Mesothelial cell of epicardium (in vitro differentiated cells): ENCODE measurements at places on chromosomes 1 and 21. TPM values are rescaled to one million over a fixed set of nuclear protein-coding genes. Genes with fewer than 3 reads are reported as not detected.

GRCh38 chr1:42178249-42178648 is 13.7 kb upstream of the GUCA2A start:
- peaks cover 7% of the 10 kb centered on the region for H3K36me3 ChIP-seq
- no peak overlapping the region for H3K4me3 ChIP-seq
- H3K4me1 ChIP-seq, result peaks cover 48% of the 10 kb centered on the region
- no peaks in the 10 kb centered on the region for H3K27me3 ChIP-seq

Gene NCAM2
- total RNA-seq, result 31.3 to 34.0 TPM (median 33.8 TPM) in 3 replicates

DNA sequence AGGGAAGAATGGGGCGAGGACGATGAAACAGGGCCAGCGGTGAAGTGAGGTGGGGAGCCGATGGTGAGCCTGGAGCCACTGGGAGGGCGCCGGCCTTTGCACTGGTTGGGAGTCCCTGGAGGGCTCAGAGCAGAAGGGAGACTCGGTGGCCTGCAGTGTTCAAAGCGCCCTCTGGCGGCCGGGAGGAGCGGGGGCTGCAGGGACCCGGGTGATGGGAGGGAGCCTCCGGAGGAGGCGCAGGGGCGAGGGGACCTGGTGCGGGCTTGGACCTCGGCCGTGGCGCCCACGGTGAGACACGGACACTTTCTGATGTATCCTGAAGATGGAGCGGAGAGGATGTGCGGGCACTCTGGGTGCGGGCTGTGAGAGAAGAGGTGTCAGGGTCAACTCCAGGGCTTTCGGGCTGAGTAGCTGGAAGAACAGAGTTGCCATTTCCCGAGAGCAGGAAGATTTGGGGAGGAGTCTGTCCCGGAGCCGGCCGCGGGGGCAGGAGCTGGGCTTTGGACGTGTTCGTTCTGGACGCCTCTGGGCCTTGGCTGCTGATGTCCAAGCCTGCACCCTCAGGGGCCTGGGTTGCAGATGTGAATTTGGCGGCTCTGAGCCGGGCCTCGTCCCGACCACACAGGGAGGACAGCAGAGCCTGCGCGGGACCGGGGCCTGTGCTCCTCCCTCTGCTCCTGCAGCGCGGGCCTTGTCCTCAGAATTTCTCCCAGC is 29.7 kb downstream of the HEYL start:
- peaks cover 11% of the 10 kb centered on the region for H3K27me3 ChIP-seq
- no peaks in the 10 kb centered on the region for H3K36me3 ChIP-seq
- peaks cover 3% of the 10 kb centered on the region for H3K4me1 ChIP-seq
- H3K27ac ChIP-seq, result no peak overlapping the region

Gene DIO1
- total RNA-seq, result not detected in 3 replicates

- peaks cover 2% of the 10 kb centered on the region for H3K4me1 ChIP-seq
- no peaks in the 10 kb centered on the region for H3K27me3 ChIP-seq
- no peak overlapping the region for H3K4me3 ChIP-seq
- peaks cover 35% of the 10 kb centered on the region for H3K36me3 ChIP-seq
- no peak overlapping the region for H3K27ac ChIP-seq
These were observed 33.6 kb downstream of the RPRD2 start for GRCh38 chr1:150397392-150398032.

Gene C1orf21
- 33.1 to 34.7 TPM (median 34.3 TPM) in 3 replicates for total RNA-seq

DNA sequence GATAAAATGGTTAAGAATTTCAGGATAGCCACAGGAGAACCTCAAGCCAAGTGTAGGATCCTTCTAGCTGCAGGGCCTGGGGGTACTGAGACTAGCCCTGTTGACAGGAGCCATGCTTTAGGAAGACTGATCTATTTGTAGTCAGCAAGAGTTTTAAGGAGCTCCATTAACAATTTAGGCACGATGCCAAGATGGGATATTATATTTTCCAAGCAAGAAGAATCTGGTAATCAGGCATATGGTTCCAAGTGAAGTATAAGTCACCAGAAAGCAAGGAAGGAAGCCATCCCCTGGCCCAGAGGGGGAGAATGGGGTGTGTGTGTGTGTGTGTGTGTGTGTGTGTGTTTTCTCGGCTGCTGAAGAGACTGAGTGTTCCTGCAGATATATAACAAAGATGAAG is 7.0 kb downstream of the IFNAR2 start:
- peaks cover 51% of the 10 kb centered on the region for H3K4me1 ChIP-seq
- no peaks in the 10 kb centered on the region for H3K27me3 ChIP-seq
- no peak overlapping the region for H3K4me3 ChIP-seq
- peaks cover 6% of the 10 kb centered on the region for H3K36me3 ChIP-seq
- DNase-seq, result no peak
- peak overlapping the region; percentile 8 for H3K27ac ChIP-seq

DNA sequence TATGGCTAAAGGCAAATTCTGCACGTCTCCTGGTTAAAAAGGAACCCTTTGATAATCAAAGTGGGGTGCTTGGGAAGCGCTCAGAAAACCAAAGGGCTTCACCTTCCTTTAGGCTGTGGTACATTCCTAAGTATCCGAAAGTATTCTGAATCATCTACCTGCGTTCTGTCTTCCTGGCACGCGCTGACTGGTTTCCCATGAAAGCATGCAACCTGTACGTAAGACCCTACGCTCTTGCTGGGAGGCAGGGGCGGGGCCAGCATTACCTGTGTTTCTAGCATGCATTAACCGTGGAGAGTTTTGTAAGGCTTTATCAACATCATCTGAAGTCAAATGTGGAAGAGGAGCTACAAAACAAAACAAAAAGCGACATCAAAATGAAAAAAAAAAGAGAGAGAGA is 96.0 kb downstream of the ERG start:
- no peaks in the 10 kb centered on the region for H3K36me3 ChIP-seq
- no peak overlapping the region for H3K4me3 ChIP-seq
- H3K27ac ChIP-seq, result no peak overlapping the region
- peaks cover 7% of the 10 kb centered on the region for H3K4me1 ChIP-seq

Gene LGR6
- total RNA-seq, result 3.1 to 4.7 TPM (median 3.1 TPM) in 3 replicates
